ENCODE measurements at places on chromosomes 5 and 9.

GRCh38 chr9:129140397-129141065, 29.3 kb downstream of the PTPA start:
- peak; percentile 83 for DNase-seq

GRCh38 chr5:88049737-88050136, 218.9 kb downstream of the TMEM161B start:
- no peak for DNase-seq

DNA sequence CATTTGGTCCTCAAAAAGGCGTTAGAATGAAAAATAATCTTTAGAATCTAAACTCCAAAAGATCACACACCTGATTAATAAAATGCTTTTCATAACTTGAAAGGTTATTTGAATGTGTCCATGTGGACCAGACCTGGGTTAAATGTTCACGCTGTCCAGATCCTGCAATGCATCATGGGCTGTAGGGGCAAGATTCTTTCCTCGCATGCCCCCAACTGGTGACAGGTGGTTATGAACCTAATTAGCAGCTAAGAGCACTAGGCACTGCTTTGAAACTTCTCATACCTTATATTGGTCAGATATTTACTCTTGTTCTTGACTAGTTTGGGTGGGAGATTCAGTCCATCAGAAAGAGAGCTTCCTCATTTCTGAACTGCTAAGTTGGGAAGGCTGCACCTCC, 19.3 kb upstream of the PIP5K1B start:
- no peak for DNase-seq

DNA sequence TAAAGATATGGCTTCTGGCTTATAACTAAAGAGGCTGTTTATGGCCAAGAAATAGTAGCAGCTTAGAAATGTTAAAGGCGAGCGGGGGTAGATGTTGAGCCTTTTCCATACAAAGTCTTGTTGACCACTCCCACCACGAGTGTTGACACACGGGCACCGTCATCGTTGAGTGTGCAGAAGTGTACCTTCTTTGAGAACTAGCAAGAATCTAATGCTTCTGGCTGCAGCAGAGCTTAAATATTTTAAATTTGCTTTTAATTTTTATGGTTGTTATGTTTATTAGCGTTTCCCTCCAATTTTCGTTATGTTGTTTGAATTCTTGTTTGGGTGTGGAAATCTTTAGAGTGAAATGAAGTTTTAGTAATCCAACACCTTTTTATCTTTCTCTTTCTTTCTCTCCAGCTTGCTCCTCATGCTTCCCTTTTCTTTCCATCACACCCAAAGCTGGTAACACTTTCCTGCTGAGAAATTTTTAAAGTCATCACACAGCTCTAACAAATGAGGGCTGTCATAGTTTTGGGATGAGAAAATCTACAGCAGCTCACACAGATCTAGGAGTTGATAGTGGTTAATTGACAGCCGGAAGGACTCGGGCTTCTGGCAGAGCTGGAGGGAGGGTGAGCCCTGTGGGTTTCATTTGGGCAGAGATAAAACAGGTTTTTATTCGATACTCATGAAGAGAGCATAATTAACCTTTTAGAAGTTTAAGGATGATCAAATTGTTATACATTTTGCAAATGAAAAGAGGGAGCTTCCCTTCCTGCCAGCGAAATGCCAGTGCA, 120.1 kb upstream of the ZNF608 start:
- no peak for DNase-seq
